ENCODE measurements at places on chromosomes 1 and 21.

DNA sequence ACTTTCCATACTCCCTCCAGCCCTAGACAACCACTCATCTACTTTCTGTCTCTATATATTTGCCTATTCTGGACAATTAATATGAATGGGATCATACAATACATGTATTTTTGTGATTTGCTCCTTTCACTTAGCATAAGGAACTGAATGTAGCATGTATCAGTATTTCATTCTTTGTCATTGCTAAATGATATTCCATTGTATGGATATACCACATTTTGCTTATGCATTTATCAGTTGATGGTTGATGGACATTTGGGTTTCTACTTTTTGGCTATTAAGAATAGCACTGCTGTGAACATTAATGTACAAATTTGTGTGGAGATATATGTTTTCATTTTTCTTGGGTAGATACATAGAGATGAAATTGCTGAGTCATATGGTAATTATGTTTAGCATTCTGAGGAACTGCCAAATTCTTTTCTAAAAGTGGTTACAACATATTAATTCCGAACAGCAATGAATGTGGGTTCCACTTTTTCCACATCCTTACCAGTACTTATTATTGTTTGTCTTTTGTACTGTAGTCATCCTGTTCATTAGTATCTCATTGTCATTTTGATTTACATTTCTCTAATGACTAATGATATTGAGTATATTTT lies 121.0 kb downstream of the LRRC40 start:
- no peak for DNase-seq

GRCh38 chr1:208026880-208027438 lies 116.0 kb upstream of the CD34 start:
- DNase-seq = no peak

DNA sequence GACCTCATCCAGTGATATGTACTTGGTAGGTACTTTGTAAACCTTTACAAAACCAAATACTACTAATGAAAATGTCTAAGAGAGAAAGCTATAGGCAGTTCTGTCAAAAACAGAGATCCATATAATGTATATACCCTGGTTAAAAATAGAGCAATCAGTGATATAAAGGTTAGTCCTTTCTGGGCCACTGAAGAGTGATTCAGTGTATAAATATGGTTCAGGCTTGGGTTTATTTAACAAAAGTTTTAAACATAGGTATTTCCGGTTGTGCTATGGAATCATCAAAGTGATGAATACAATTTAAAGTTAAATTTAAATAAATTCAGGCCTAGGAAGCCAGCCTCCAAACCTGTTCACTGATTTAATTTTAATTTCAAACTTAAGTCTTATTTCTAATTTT lies 108.4 kb upstream of the DMRTA2 start:
- no peak for DNase-seq

DNA sequence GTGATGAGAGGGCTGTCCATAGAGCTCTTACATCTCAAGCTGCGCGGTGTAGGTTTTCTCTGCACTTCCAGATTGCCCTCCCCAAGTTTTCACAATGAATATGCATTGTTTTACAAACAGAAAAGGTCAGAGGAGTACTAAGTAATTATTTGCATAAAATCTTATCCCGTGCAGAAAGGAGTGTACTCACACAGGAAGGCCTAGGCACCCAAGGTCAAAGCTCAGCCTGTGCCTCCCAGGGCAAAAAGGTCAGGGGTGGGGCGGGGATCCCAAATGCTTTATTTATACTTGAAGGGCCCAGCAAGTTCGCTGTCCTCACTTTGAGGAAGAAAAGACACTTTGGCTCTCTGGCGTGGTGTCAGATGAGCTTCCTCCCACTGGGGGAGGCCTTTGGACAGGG lies 10.3 kb upstream of the KCNE1 start:
- DNase-seq = no peak

DNA sequence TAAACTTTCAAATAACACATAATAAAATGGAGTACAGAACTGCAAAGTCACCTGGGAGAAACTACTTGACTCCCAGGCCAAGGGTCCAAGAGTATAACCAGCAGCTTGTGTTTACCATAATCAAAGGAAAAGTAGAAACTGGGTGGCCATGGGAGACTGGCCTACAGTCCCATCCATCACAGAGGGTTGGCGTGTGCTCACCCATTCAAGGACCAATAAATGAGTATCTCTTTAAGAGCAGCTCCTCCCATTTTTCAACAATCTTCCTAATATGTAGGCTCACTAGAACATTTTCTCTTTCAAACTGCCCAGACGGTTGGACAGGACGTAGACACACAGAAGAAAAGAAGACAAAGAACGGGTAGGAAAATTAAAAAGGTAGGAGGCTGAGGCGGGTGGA lies at the start of gene FMO3:
TSS of gene FMO3 (plus strand) at position 302 of the 400 bp plus-strand sequence. CDS start 1,754 bp downstream, outside the sequence.
- no peak for DNase-seq

- no peak for DNase-seq
These were observed 4.3 kb downstream of the MEF2D start for GRCh38 chr1:156496211-156496761.

- no peak for DNase-seq
These were observed 165.0 kb upstream of the EDN2 start for GRCh38 chr1:41649396-41650027.

- no peak for DNase-seq
These were observed 64.3 kb downstream of the ANKRD13C start for GRCh38 chr1:70290218-70290617.

- no peak for DNase-seq
These were observed 49.2 kb upstream of the POFUT2 start for GRCh38 chr21:45336870-45337269.

- no peak for DNase-seq
These were observed 5.3 kb upstream of the C1orf115 start for GRCh38 chr1:220684890-220685289.

DNA sequence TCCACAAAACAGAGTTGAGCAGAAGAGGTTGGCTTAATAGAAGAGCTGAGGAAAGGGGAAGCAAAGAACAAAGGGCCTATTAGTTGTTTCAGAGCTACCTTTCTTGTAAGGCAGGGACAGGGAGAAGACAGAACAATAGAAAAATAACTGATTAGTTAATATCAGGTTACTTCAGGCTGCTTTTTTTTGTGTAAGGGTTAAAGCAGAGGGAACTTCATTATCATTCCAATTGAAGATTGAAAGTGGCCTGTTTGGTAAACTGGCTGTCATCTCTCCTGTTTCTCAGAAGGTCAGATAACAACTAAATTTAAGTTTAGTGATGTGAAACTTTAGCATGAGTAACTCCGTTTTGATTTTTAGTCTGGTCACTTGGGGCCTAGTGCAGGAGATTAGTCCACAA lies 22.3 kb downstream of the CDC42 start:
- no peak for DNase-seq

DNA sequence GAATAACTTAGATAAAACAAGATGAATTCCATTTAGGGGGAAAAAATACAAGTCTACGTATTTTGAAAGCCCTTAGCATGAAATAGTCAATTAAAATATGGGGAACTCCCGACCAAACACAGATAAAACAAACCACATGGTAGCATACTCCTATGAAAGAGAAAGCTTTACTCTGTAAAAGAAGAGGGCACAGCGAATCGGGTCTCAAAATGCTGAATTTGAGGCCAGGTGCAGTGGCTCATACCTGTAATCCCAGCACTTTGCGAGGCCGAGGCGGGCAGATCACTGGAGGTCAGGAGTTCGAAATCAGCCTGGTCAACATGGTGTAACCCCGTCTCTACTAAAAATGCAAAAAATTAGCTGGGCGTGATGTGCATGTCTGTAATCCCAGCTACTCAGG lies 116.9 kb upstream of the TIAM1 start:
- DNase-seq = peak; percentile 12

DNA sequence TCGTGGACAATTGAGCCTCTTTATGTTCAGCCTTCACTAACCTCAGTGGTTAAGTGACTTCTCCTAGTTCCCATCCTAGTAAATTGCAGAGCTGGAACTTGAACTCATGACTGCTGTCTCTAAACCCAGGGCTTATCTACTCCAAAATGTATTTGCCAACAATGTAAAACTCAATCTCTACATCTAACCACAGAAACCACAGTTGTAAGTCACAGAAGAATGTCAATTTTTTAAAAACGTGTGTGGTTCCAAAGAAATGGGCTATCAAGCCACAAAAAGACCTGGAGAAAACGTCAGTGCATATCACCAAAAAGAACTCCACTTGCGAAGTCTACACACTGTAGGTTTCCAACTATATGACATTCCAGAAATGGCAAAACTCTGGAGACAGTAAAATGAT lies 172.6 kb upstream of the HMCN1 start:
- DNase-seq = no peak

DNA sequence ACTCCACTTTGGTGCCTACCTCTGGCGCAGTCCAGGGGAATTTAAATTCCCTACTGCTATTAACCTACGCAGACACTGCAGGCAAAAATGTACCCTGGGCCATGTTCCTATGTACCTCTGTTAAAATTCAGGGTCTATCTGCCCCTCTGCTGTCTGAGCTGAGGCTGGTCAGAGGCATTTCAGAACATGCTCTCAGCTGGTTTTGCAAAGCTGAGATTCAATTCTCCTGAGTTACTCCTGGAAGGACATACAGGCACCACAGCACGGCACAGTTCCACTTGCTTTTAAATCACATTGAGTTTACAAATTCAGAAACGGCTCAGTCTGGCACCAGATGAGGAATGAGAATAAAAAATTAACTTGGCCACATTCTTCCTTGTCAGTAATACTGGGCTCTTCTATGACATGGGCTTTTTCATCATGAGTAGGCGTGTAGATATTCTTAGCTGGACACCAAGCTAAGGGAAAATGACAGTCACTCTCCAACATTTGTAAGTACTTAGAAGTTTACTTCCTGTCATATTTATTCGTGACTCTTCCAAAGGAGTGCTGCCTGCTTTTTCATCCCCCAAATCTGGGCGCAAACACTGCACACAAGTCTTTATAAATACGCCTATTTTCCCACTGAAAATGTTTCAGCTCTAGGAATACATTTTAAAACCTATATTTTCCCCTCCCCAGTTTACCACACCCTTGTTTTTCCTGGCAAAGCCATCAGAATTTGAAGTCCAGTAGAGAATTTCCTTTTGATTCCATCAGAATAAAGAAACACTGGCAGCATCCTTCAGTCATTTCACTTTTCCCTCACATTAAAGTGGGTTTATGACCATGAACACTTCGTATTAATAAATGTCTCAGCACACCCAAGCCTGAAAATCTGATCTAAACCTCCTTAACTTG lies 1.9 kb downstream of the C1orf198 start:
- no peak for DNase-seq

GRCh38 chr1:109371341-109371739 lies 26.4 kb downstream of the SORT1 start:
- DNase-seq = peak; percentile 6

DNA sequence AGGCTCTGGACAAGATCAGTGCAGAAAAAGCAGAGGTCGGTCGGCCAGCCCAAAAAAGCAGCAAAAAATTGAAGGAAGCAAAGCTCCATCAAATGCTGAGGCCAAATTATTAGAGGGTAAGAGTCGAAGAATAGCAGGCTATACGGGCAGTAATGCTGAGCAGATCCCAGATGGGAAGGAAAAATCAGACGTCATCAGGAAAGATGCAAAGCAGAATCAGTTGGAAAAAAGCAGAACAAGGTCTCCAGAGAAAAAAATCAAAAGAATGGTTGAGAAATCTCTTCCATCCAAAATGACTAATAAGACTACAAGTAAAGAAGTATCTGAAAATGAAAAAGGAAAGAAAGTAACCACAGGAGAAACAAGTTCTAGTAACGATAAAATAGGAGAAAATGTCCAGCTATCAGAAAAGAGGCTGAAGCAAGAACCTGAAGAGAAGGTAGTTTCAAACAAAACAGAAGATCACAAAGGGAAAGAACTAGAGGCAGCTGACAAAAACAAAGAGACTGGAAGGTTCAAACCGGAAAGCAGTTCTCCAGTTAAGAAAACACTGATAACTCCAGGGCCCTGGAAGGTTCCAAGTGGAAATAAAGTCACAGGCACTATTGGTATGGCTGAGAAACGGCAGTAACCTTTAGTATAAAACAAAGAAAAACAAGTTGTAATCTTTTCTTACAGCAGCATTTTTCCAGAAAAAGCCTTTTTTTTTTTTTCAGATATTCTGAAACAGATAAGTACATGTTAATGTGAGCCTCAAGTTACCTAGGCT lies 75.7 kb downstream of the PHTF1 start:
- no peak for DNase-seq
